Regular cardiac myocyte (primary cell): ENCODE measurements at places on chromosomes 13 and 19. TPM values are rescaled to one million over a fixed set of nuclear protein-coding genes. Genes with fewer than 3 reads are reported as not detected.

The CAMSAP3 gene
- total RNA-seq = not detected in 2 replicates

The ARL11 gene
- under 0.01 TPM in 1 of 2 replicates, not detected in the other for total RNA-seq

The LPAR6 gene
- 6.5 and 9.6 TPM in 2 replicates for total RNA-seq

The PAN3 gene
- total RNA-seq = 11.9 and 13.2 TPM in 2 replicates

The N4BP2L1 gene
- total RNA-seq = 0.58 and 8.2 TPM in 2 replicates

The PNKP gene
- 29.0 and 44.3 TPM in 2 replicates for total RNA-seq

The SIGLEC12 gene
- not detected in 2 replicates for total RNA-seq

The MEDAG gene
- 32.4 and 95.8 TPM in 2 replicates for total RNA-seq

The HPN gene
- under 0.01 TPM in 1 of 2 replicates, not detected in the other for total RNA-seq

The ZNF570 gene
- total RNA-seq = 8.8 and 14.4 TPM in 2 replicates

The HS6ST3 gene
- 0.19 and 0.28 TPM in 2 replicates for total RNA-seq

The ZSCAN4 gene
- total RNA-seq = not detected in 2 replicates

The ZNF208 gene
- total RNA-seq = under 0.01 and 1.4 TPM in 2 replicates

The SPC24 gene
- total RNA-seq = 9.6 and 104 TPM in 2 replicates

The KASH5 gene
- not detected in 2 replicates for total RNA-seq

The SIRT6 gene
- total RNA-seq = 9.0 and 16.3 TPM in 2 replicates

The EEF1AKMT1 gene
- total RNA-seq = 7.3 and 10.0 TPM in 2 replicates

The PGLYRP1 gene
- not detected in 2 replicates for total RNA-seq

The ZNF382 gene
- total RNA-seq = 3.8 and 10.7 TPM in 2 replicates

The SPRED3 gene
- 2.5 and 3.3 TPM in 2 replicates for total RNA-seq

The TEX101 gene
- not detected in 2 replicates for total RNA-seq

The SIGLEC10 gene
- total RNA-seq = not detected in 2 replicates

The ZNF563 gene
- total RNA-seq = 4.2 and 8.2 TPM in 2 replicates

The IGFL3 gene
- total RNA-seq = 0.28 TPM in 1 of 2 replicates, not detected in the other

The FUT2 gene
- total RNA-seq = not detected in 2 replicates

The CD22 gene
- total RNA-seq = 0.96 and 1.7 TPM in 2 replicates

The TOMM40 gene
- total RNA-seq = 36.9 and 94.9 TPM in 2 replicates

The PCDH8 gene
- not detected in 2 replicates for total RNA-seq

The SIGLEC14 gene
- not detected in 2 replicates for total RNA-seq
